ENCODE measurements at places on chromosomes 6 and 20.
A peak's percentile ranks its signal among the peaks of the same experiment; 100 is the strongest.

DNA sequence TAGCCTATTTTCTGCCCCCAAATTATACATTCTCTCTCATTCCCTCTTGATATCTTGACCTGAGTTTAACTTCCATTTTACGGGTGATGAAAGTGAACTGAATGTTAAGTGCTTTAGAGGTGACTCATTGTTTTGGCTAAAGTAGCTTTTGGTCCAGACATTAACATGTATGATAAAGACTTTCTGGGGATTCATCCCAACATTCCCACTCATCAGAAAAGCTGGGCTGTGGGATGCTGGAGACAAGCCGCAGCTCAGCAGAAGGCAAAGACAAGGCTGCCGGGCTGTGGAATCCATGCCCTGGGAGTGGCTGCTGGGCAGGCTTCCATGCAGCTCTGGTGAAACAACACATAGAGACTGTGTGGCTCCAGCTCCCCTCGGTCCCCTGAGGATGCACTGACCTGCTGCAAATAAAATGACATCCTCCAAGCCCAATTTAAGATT is 89.9 kb upstream of the SYNDIG1 start:
- DNase-seq = no peak

GRCh38 chr6:34992376-34992775 is 103.3 kb downstream of the ANKS1A start:
- DNase-seq = no peak

DNA sequence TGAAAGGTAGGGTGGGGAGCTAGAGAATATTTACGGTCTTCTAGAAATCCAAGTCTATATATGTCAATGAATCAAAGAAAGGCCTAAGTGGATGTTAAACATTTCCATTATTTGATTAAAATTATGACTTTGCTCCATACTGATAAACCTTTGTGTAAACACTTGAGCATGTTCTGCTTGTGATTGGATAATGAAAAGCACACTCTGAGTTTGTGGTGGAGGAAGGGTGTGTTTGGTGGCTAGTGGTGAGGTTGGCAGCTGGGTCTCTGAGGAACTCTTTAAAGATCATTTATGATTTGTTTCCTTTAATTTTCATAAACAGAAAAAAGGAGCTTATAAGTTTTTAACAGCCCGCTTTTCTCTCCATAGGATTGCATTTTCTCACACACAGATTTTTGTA is 84.7 kb downstream of the RFPL4B start:
- DNase-seq = no peak

- no peak for DNase-seq
These were observed 245.5 kb downstream of the PACRG start for GRCh38 chr6:162973151-162973872.

DNA sequence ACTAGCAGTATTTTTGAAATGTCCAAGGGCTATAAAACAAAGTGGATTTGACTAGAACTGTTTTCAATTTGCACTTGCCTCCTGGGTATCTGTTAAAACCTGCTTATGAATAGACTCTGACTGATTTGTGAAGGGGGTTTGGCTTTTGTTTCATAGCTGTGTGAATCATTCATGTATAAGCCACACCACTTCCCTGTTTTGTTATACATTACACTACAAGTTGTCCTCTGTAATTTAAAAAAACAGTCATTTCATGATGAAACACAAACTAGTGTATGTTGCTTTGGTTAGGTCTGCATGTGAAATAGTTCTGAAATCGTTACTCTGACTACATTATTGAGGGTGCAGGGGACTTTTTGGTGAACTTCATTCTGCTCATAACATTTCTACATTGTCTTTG is 121.7 kb downstream of the NKAIN2 start:
- no peak for DNase-seq

DNA sequence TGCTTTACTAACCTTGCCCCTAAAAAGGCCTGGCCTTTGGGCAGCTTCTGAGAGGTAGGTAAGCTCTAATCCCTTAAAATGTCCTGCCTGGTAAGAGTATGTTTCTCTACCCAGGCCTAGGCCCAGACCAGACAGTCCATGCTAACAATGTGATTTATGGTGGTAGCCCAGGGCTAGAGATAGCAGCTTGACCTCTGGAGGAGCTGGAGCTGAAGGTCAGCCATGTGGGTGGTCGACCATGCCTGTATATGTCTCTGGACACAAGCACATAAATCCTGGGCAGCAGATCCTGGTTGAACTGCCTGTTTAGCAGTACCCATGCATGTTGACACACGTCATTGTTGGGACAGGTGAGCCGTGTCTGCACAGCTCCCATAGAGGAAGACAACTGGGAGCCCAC is 62.1 kb upstream of the PHACTR1 start:
- DNase-seq = no peak

DNA sequence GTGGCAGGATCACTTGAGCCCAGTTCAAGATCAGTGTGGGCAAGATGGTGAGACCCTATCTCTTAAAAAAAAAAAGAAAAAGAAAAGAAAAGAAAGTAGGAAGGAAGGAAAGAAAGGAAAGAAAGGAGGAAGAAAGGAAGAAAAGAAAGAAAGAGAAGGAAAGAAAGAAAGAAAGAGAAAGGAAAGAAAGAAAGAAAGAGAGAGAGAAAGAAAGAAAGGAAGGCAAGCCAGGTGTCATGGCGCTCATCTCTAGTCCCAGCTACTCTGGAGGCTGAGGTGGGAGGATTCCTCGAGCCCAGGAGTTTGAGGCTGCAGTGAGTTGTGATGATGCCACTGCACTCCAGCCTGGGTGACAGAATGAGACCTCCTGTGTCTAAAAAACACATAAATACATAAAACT is 11.5 kb upstream of the SRC start:
- DNase-seq = no peak

GRCh38 chr20:19743640-19743995 is 14.4 kb upstream of the RIN2 start:
- no peak for DNase-seq

GRCh38 chr6:28802417-28803336 is 121.1 kb downstream of the TRIM27 start:
- no peak for DNase-seq

GRCh38 chr20:57648878-57649616 is 28.8 kb upstream of the ZBP1 start:
- DNase-seq = no peak

DNA sequence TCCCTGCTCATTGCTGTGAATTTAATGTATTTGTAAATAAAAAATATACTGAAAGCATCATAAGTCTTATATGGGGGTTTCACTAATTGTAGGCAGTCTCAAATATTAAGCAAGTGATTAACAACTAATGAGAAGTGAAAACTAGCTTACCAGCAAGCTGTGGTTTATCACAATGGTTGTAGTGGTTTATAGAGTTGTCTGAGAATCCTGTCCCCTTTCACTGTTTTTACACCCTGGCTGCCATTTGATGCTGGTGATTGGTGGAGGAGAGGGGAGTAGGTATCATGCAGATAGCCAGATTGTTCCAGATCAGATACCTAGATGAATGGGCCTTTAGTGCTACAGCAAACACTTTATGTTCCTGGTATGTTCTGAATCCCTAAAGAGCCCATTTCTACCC is 6.0 kb downstream of the MKKS start:
- no peak for DNase-seq

GRCh38 chr6:158939255-158940159 is 60.5 kb downstream of the RSPH3 start:
- no peak for DNase-seq

- no peak for DNase-seq
These were observed 3.1 kb upstream of the UBE2J1 start for GRCh38 chr6:89355511-89356194.

DNA sequence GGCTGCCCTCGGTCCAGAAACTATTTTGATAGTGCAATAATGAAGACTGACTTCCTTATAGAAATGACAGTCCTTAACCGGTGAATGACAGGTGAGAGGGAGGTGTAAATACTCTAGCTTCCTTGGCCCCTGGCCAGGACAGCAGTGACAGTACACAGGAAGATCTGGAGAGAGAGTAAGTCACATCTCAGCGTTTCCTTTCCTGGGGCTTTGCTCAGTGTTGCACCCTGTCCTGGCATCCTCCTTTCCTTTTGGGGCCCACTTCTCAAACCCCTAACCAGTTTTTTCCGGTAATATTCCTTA is 336.9 kb downstream of the CD83 start:
- peak; percentile 26 for DNase-seq

GRCh38 chr6:137852346-137852745 is 14.7 kb upstream of the TNFAIP3 start:
- no peak for DNase-seq

- no peak for DNase-seq
These were observed 14.2 kb downstream of the NKX2-2 start for GRCh38 chr20:21499641-21500040.

DNA sequence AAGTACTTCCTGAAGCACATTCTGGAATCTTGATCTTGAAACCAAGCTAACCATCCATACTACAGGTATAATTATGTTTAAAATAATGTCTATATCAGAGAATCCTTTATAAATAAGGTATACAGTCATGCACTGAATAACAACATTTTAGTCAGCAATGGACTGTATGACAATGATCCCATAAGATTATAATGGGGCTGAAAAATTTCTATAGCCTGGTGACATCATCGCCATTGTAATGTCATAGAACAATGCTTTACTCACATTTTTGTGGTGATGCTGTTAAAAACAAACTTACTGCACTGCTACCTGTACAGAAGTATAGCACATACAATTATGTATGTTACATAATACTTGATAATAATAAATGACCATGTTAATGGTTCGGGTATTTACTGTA is 31.8 kb downstream of the RNF146 start:
- DNase-seq = no peak

DNA sequence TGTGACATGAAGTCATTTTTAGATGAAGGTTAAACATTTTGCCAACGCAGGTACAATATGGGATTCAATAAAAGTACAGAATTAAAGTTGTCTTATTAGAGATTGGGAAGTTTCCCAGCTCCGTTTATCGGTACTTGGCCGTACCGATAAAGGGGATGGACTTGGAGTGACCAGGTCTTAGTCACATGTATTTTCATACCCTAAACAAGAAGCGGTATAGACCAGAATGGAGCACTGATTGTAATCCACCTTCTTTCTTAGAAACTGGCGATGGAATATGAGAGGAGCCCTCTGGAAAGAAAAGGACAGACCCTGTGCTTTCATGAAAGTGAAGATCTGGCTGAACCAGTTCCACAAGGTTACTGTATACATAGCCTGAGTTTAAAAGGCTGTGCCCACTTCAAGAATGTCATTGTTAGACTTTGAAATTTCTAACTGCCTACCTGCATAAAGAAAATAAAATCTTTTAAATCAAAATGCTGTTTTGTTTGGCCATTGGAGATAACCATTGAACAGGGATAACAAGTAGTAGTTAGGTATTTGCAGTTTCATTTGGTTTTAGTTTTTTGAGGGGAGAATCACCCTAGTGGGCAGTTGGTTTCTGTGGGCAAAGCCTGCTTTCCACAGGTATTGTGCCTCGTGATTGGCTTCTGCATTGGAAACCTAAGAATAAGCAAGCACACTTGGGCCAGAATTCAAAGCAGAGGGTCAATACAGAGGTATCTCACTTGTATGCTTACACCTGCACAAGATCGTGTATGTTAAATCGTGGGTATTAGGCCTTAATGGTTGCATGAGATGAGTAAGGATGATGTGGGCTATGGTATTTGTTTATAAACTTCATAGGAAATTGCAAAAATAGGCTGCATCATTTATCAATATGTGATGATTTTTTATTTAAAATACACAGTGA is 11.2 kb upstream of the ZNFX1 start:
- DNase-seq = no peak

DNA sequence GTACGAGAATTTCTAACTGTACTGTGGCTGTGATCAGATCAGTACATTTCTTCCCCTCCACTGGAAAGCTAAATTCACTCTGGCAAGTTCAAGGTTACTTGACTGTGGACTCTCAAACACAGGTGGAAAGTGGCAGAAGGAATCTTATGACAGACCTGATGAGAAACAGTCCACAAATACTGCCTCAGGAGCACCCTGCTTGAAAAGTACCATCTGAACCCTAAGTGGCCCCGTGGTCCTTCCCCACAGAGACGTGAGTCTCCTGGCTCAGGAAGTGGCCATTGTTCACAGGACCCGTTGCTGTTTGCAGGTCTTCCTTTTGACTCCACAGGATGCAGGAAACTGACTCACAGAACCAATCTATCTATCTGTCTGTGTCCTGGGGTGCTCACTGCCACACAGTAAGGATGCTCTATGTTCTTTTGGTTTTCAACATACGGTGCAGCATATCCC is 47.5 kb upstream of the NHSL1 start:
- DNase-seq = no peak

GRCh38 chr6:38001386-38001785 is 181.9 kb downstream of the ZFAND3 start:
- DNase-seq = no peak

DNA sequence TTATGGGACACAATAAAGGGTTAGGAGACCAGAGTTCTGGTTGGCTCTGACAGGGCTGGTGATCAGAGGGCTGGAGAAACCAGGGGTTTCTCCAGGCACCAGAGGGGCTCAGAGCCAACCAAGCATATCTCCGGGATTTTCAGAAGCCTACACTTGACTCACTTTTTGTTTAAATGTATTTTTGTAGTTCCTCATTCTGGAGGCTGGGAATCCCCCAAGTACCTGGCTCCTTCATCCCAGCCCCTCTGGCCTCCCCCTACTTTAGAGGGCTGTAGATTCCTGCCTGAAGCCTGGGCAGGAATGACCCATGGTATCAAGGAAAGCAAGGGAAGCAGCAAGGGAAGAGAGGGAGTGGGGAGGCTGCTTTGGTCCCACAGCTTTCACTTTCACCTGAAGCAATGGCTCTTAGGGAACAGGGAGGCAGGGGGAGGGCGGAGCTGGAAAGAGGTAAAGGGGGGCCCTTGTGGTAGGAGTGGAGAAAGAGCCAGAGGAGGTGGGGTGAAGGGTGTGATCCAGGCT is 973 bp downstream of the CD40 start:
- no peak for DNase-seq

DNA sequence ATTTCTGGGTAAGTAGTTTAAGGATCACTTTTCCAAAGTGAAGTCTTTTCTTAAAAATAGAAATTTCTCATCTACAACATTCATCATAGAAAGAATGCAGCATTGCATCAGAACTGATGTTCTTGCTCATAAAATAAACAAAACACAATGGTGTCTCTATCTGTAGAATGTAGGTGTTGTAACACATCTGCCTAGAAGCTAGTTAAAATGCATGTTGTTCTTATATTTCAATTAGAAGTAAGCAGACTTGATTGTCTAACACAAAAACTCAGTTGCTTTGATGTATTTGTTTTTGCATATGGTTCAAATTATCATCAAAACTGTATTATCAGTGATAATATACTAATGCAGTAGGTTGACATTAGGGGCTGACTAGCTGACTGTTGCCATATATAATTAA is 654.7 kb upstream of the FLRT3 start:
- no peak for DNase-seq

DNA sequence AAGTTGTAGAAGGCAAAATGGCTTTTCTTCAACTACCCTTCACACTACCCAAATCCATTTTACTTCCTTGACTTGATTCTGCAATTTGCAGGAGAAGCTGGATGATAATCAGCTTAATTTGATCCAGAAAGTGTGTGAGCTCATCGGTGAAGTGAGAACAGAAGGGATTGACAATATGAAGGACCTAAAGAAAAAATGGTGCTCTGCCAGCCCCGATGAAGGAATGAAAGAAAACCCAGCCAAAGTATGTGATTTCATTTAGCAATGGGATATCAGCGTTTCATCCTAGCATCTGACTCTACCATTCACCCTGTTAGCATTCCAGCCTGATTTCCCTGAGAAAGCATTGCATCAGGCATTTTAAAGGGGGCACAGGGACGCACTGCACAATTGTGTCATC is 41.5 kb downstream of the CD164 start:
- no peak for DNase-seq

GRCh38 chr6:82057846-82058554 is 189.5 kb downstream of the IBTK start:
- DNase-seq = no peak
